GM23338 (cell line): ENCODE measurements at places on chromosomes 7 and 10.

DNA sequence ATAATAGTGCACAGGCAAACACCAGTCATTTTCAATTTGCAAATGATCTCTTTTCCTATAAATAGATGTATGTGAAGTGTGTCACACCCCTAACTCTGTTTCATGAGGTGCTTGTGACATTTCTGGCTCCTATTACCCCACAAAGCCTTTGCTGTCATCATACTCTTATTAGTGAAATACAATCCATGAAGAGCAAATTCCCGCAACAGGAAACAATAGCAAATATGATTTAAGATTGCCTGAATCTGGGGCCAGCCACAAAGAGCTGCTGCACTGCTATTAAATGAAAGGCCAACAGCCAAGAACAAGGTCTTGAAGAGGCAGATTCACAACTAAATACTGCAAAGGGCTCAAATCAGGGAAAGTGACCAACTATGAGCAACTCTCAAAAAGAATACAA, 96.3 kb upstream of the CAV2 start:
- DNase-seq, result no peak

DNA sequence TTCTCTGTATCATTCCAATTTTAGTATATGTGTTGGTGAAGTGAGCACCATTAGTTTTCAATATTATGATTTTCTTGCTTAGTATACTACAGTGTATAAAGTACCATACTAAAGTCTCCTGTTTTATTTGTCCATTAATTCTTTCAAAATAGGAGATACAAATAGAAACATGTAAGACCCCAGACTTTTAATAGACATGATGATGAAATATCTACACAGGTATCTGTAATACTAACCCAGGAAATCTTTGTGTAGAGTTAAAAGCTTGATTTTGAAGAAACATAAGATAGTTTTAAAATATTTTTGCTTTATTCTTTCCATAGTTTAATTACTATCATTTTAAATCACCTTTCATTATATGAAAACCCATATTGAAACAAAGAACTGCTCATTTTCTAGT, 133.8 kb upstream of the WNT16 start:
- no peak for DNase-seq

- no peak for DNase-seq
Observed at GRCh38 chr10:13224210-13224995, 9.8 kb downstream of the UCMA start.

- no peak for DNase-seq
Observed at GRCh38 chr7:3969286-3969685, 668.2 kb downstream of the SDK1 start.

DNA sequence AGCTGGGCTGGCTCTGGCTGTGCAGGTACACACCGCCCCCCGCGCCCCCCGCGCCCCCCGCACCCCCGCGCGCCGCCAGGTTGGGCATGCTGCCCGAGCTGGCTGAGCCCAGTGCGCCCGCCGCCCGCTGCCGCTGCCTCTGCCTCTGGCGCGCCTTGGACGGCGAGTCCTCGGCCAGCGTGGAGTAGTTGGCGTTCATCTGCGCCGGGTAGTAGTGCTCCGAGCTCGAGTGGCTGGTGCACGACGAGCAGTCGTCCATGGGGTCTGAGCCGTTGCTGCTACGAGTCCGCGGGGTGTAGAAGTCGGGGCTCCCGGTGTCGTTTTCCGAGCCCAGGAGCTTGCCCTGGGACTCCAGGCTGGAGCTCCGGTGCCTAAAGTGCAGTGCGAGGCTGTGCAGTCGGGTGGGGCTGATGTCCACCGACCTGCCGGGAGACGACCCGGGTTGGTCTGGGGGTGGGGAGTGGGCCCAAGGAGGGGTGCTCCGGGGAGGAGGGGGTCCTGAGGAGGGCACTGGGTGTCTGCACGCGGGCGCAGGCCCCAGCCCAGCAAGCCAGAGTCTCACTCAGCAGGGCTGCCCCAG, 70.4 kb downstream of the PRPF18 start:
- DNase-seq, result no peak

- DNase-seq, result no peak
Observed at GRCh38 chr10:21349912-21350286, 175.6 kb downstream of the SKIDA1 start.

GRCh38 chr7:26652401-26653100, 211.8 kb downstream of the SKAP2 start:
- no peak for DNase-seq

DNA sequence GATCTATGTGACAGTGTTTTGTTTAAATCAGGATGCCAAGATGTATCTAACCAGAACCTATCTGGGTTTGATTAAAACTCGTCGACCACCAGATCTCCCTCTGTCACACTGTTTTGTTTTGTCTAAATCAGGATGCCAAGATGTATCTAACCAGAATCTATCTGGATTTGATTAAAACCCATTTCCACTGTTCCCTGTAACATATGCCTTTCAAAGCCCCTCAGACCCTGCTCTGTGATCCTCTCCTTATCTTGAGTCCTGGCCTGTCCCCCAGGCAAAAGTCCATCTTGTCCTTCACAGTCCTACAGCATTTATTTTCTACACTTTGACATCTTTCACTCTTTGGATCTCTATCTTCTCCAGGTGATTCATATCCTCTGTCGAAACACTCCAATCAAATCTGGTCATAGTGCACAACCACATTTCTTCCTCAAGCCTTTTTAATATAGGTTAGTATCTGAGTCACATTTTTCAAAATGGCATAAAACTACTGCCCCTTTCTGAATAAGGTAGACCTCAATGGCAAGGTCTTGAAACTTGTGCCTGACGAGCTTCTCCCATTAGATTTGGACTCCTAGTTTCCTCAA, 32.5 kb downstream of the ERLIN1 start:
- DNase-seq, result no peak

DNA sequence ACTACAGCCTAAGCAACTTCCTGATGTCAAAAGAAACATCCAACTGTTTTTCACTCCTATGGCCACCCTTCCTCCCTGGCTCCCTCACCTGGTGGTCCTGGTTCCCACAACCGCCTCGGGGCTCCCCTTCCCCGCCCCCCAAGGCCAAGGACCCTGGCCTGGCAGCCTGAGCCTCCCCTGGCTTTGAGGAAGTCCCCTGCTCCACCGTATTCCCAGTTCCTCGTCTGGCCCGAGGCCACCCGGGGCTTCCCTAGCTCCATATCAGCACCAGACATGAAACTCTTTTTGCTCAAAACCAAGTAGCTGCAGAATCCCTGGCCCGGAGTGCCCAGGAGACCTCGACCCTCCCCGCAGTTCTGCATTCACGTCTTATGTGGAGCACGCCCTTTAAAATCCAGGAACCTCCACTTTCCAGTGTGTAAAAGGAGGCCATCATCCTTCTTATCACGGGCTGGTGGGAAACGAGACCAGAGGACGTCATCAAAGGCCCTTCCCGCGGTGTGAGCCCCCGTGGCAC, 82.9 kb downstream of the PRKAG2 start:
- no peak for DNase-seq

GRCh38 chr10:31288001-31288400, 31.0 kb upstream of the ZEB1 start:
- no peak for DNase-seq

- no peak for DNase-seq
Observed at GRCh38 chr10:86083664-86084175, 282.9 kb downstream of the GRID1 start.

GRCh38 chr10:124101351-124101750, 8.0 kb upstream of the CHST15 start:
- DNase-seq, result no peak

- DNase-seq, result no peak
Observed at GRCh38 chr7:137366995-137367394, 23.5 kb upstream of the PTN start.

DNA sequence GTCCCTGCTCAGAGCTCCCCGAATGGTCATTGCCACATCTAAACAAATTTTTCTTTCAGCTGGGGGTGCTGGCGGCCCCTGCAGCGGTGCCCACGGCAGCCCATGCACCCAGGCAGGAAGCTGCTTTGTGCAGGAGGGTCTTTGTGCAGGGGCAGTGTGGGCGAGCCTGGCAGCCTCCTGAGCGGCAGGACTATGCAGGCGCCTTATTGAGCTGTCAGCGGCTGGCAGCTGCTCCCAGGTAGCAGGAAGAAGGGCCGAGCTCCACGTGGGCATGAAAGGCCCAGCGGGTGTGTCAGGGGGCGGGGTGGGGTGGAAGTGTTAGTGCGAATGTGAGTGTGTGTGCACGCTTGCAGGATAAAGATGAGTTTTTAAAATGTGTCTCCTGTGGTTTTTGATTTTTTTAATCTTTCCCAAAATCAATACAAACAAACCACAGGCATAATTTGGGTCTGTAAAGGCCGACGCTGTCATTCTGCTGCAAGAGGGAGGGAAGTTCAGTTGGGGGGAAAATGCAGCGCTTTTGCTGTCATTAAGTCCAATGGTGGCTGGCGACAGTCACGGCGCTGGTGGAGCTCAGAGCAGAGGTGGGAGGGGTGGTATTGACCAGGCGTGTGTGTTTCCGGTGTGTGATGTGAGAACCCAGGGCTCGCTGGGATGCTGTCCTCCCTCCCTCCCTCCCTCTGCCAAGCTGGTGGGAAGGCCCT, 83.9 kb downstream of the LHPP start:
- no peak for DNase-seq

DNA sequence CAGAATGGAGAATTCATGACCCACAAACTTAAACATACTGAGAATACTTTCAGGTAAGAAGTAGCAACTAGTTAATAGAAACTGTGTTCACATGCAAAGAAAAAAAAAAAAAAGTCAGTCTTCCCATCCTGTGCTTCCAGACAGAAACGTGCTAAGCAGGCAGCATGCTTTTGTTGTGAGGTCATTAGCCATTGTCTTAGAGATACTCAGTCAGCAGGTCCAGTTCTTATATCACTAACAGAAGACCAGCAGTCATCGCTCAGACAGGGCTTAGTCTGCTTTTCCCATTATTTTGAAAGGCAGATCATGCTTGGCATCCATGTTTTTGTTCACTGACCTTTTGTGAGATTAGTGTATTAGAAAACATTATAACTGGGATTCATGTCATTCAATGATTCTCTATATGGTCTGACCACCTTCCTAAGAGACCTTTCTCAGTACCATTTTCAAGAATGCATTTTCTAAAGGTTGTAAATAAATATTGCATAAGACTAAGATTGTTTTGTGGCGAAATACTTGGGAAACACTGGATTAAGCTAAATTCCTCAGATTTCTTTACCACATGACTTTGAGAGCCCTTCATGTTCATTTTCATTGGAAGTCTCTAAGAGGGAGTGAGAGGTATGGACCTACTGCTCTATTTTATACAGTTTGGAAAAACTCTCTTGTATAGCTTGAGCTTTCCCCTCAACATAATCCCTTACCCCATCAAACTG, 45.0 kb upstream of the AGBL3 start:
- DNase-seq, result peak; percentile 21

GRCh38 chr7:50869108-50869725, 86.5 kb upstream of the GRB10 start:
- DNase-seq, result no peak

- peak; percentile 5 for DNase-seq
Observed at GRCh38 chr7:89335490-89335889, 540.0 kb upstream of the TEX47 start.

DNA sequence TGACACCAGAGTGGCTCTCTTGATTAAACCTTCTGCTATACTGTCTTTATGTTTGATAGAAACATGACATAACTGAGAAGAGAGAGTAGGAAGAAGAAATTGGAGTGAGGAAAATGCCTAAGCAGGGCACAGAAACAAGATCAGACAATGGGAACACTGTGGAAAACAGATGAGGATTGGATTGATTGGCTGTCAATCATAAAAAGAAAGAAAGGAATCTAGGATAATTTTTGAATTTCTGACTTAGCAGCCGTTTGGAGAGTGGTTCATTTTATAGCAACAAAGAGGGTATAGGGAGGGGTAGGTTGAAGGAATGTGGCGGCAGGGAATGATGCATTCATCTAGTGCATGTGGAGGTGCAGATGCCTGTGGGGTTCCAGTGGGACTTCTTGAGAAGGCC, 7.8 kb downstream of the TEX47 start:
- DNase-seq, result no peak

- DNase-seq, result no peak
Observed at GRCh38 chr7:92973293-92973731, 136.9 kb upstream of the CDK6 start.

- DNase-seq, result no peak
Observed at GRCh38 chr7:25358926-25359325, 130.6 kb upstream of the NPVF start.
